ENCODE measurements at places on chromosomes 11 and 22.
A peak's percentile ranks its signal among the peaks of the same experiment; 100 is the strongest.

- DNase-seq = no peak
These were observed 12.0 kb downstream of the ARHGAP8 start for GRCh38 chr22:44764373-44764772.

- DNase-seq = no peak
These were observed 140.7 kb downstream of the NXPE2 start for GRCh38 chr11:114819028-114819427.

GRCh38 chr22:19760951-19761724 lies 560 bp downstream of the TBX1 start:
- DNase-seq = peak; percentile 60

DNA sequence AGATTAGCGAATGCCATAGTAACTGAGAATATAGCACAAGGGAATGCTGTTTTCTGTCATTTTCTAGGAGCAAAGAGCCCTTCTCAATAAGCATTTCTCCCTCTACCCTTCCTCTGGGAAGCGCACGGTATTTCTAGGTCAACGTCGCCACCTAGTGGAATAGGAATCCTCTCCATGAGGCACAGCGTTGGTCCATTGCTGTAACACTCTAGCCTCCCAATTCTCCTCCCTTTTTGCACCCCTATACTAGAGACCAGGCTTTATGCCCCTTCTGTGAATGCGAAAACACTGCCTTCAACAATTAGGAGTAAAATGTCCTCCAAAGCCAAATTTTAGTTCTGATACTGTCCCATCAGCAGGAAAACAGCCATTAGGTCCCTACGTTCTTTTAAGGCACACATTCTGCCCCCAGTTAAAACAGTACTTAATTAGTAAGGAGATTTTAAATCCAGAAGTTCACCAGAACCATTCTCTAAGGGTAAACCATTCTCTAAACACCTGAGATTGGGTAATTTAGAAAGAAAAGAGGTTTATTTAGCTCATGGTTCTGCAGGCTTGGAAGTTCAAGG lies 12.8 kb upstream of the HYLS1 start:
- peak; percentile 77 for DNase-seq

DNA sequence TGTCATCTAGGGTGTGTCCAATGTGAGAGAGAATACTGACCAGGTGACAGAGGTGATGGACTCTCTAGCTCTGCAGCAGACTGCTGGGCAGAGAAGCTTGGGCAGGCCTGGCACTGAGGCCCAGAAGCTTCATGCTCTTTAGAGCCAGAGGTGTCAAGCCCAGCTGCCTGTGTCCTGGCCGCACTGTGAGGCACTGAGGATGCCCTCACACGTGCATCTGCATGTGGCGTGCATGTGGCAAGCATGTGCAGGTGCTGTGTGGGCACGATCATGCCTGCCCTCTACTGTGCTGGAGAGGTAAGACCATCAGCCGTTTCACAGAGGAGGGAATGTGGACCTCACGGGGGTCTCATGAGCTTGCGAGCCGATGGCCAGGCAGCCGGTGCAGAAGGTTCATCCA lies 15.8 kb upstream of the TXNRD2 start:
- DNase-seq = no peak

GRCh38 chr11:33413301-33413700 lies 156.1 kb downstream of the HIPK3 start:
- peak; percentile 24 for DNase-seq

GRCh38 chr11:134342572-134343340 lies 11.0 kb downstream of the GLB1L2 start:
- DNase-seq = no peak

- no peak for DNase-seq
These were observed 1.1 kb downstream of the PRRG4 start for GRCh38 chr11:32830796-32831195.

DNA sequence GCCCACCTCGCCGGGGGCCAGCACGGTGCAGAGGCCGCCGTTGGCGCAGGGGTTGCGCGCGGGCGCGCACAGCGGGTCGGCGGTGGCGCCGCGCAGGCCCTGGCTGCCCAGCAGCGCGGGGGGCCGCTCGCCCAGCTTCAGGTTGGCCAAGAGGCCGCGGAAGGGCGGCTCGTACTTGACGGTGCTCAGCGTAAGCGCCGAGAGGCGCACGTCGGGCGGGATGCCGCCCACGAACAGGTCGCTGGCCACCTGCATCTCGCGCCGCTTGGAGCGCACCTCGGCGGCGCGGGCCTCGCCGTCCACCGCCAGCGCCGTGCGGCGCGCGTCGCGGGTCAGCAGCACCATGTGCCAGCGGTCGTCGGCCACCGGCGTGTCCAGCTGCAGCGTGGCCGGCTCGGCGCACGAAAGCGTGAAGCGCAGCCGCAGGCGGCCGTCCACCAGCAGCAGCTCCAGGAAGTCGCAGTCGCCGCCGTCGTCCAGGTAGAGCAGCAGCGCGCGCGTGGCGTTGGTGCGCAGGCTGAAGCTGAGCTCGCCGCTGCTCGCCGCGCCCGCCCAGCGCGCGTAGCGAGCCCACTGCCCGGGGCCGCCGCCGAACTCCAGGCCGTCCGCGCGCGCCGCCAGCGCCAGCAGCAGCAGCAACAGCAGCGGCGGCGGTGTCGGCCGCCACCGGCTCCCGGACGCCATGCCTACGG lies 9.8 kb downstream of the NRXN2 start:
- DNase-seq = peak; percentile 28

GRCh38 chr11:95092549-95093324 lies 3.1 kb downstream of the ENDOD1 start:
- DNase-seq = peak; percentile 59

DNA sequence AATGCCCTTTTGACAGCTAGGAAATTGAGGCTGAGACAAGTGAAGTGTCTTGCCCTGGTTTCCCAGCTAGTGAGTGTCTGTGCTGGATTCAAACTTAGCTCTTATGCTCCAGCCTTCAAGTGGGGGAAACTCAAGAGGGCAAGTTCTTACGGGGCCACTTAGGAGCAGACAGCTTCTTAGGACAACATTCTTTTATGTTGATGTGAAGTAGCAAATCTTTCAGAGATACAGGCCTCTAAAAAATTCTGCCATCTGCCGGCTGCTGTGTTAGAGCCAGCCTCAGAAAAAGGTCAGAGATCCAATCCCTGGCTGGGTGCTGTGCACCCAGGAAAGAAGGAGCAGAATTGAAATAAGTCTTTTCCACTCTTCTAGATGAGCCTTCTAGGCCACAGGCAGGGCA lies 26.6 kb downstream of the TIMP3 start:
- DNase-seq = peak; percentile 54

DNA sequence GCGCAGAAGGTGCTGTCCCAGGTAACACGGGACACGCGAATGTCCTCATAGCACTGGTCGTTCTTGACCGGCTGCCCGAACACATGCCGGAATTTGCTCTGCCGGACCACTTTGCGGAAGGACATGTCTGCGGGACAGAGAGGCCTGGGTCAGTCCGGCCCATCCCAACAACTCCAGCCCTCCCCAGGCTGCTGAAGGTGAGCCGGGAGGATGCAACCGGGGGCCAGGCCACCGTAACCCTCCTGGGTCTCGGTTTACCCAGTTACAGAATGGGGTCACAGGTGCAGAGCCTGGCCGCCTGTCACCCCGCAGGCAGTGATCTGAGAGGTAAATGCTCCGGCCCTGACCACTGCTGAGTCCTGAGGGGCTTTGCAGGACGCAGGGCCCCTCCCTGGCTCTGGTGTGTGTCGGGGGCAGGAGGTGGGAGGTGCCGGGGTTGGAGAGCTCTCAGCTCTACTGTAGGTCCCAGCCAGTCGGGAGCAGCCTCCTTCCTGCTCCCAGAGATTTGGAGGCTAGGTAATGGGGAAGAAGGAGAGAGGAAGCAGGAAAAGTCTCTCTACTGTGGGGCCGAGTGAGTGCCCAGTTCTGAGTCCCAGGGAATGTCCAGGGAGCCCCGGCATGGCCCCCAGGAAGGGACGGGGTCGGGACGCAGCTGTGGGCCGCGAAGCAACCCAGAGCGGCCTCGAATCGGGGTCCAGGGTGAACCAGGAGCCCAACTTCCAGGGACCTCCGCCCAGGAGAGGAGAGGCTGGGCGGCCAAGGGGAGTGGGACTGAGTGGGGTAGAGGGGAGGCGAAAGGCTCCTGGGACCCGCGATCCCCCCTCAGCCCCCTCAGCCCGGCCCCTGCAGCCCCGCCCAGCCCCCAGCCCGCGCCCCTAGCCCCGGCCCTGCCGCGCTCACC lies 522 bp downstream of the CORO1B start:
- DNase-seq = peak; percentile 52

- DNase-seq = no peak
These were observed 102.1 kb downstream of the C11orf91 start for GRCh38 chr11:33598426-33599069.

DNA sequence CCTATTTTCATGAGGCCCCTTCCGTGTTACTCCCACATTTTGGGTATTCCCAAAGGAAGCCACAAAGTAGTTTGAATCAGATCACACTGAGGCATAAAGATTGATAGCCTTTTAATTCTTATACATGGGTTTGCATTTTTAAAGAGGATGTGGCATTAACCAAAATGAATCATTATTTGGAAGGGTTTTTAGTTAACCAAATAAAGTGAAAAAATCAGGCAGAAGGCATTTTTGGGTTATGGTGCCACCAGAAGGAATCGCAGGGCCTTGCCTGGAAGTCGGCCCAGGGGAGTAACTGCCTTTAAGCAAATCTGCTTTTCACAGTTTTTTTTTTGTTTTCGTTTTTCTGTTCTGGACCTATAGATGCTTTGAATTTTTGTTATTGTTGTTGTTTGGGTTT lies 55.4 kb downstream of the HSD17B12 start:
- peak; percentile 66 for DNase-seq

GRCh38 chr11:112185883-112186282 lies 10.6 kb downstream of the BCO2 start:
- DNase-seq = no peak

DNA sequence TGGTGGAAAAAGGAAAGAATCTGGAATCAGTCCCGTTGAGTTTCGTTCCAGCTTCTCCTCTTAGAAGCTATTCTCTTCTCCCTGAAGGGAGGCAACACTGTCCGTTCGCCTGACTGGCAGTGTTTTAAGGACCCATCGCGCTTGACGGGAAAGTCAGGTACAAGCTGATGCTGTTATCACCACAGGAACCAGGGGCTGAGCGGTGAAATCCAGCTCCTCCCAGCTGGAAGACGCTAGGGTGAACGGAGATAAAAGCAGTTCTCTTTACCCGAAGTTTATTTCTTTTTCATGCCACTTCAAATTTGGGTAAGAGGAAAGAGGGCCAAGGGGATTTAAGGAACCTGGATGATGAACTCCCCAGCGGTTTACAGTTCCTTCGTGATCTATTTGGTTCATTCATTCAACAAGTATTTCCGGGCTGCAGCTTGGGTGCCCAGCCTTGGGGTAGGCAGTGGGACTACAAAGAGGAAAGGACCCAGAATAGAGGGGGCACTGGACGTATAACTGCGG lies 551 bp upstream of the DEUP1 start:
- DNase-seq = peak; percentile 9

GRCh38 chr11:128116885-128117284 lies 470.5 kb downstream of the ETS1 start:
- DNase-seq = no peak

DNA sequence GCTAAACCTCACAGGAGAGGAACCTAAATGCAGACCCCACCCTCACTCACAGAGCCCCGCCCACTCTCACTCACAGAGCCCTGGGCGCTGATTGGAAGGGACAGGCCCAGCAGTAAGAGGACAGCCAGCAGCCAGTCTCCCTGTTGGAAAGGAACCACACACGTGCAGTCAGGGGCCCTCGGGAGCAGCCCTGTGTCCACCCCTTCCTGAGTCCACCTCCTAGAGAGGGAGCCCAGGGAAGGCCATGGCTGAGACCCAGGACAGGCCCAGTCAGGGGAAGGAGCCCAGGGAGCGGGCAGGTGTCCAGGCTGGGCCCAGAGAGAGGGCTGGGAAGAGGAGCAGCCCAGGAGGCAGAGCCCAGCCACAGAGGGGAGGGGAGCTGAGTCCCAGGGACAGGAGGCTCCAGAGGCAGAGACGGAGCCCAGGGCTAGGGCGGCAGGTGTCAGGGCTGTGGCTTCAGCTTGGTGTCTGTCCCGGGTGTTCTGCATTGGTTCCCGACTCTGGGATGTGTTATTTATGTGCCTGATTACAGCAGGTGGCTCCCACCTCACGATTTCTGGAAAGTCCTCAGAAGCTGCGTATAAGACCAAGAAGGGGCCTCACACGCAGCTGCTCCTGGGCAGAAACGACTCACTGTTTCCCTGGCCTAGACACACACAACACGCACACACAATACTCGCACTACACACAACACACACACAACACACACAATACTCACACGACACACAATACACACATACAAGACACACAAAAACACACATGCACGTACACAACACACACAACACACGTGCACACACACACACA lies 9.0 kb upstream of the APOBEC3H start:
- DNase-seq = no peak

DNA sequence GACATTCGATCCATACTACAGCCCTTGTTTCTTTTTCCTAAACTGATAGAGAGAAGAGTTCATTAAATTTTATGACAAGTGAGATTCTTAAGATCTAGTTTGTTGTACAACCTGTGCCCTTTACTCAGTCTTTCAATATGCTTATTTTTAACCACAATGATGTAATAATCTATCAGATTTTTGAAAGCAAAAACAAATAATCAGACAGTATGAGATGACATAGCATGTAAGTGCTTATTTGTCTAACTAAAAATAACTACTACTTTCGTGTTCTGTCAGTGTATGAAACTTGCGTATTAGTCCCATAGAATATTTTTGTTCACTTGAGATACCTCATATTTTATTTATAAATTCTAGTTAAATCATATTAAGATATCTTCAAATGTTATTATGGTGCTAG lies 33.2 kb downstream of the RAB39A start:
- no peak for DNase-seq

GRCh38 chr22:45776313-45776585 lies 104.6 kb downstream of the ATXN10 start:
- DNase-seq = no peak

DNA sequence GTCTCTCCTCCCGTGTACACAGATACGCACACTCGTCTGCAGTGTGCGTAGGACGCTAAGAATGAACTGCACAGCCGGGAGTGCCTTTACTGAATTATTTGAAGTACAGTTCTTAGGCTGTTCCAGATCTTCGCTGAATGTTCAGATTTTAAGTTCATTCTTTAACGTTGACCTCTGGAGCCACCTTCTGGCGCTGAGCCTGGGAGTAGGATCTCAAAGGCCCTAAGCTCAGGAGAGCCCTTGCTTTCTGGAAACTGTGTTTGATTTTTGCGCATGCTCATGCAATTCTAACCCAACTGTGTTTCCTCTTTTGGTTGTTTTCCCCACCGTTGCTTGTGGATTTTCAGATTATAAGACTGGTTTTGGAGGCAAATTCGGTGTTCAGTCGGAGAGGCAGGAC lies 22.8 kb downstream of the CTTN start:
- no peak for DNase-seq

DNA sequence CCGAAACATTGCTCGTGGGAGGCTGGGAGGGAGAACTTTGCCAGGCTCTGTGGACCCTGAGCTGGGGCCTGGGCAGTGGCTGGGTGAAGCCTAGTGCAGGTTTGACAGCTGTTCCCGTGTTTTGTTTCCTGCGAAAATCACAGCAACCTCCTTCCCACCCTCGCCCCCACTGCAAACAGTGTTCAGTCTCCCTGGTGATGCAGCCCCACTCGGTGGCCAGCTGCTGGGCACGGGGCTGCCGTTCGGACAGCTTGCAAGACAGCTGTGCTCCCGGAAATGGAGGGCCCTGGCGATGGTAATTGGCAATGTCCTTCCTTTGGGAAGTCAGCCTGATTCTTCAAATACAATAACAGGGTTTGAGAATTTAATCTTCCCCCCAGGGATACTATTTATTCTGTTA lies 10.4 kb upstream of the GAL start:
- no peak for DNase-seq

GRCh38 chr11:127027789-127028188 lies 27.2 kb upstream of the KIRREL3 start:
- no peak for DNase-seq

GRCh38 chr11:114110952-114111947 lies 51.7 kb downstream of the ZBTB16 start:
- no peak for DNase-seq

- no peak for DNase-seq
These were observed 4.9 kb upstream of the TTLL1 start for GRCh38 chr22:43094085-43094484.
